Brain pericyte (primary cell): ENCODE measurements at places on chromosomes 1 and 21.

GRCh38 chr1:148317288-148317985 is 165.4 kb upstream of the NBPF11 start:
- no peak for DNase-seq

- no peak for DNase-seq
Measured at GRCh38 chr1:153799016-153799415, 23.8 kb downstream of the SLC27A3 start.

GRCh38 chr1:21927533-21928237 is 9.4 kb downstream of the HSPG2 start:
- DNase-seq: no peak

- no peak for DNase-seq
Measured at GRCh38 chr1:2046174-2046917, 3.9 kb upstream of the PRKCZ start.

GRCh38 chr1:242081446-242081845 is 82.5 kb upstream of the MAP1LC3C start:
- no peak for DNase-seq

GRCh38 chr1:7109901-7110300 is 324.6 kb downstream of the CAMTA1 start:
- no peak for DNase-seq

- DNase-seq: no peak
Measured at GRCh38 chr1:110004583-110004982, 20.0 kb downstream of the AHCYL1 start.

DNA sequence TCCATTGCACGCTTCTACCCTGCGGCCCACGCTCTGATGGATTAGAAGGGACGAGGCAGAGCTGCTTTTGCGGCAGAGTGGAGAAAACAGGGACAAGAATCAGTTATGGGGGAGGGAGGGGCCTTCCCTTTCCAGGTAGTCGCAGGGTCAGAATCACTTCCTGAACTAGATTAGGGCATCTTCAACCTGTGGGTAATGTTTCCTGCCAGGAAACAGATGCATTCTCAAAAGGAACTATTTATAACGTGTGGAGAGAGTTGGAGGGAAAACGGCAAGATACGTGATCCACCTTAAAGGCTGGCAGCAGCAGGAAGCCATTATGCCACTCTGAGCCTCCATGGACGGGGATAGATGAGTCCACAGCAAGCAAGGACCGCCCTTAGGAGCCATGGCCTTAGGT is 59.9 kb upstream of the CNTN2 start:
- DNase-seq: no peak
